SIG-M5 (cell line): ENCODE measurements at places on chromosomes 2 and 18.

- no peak for DNase-seq
Observed at GRCh38 chr2:108428286-108429009, 20.6 kb upstream of the GCC2 start.

DNA sequence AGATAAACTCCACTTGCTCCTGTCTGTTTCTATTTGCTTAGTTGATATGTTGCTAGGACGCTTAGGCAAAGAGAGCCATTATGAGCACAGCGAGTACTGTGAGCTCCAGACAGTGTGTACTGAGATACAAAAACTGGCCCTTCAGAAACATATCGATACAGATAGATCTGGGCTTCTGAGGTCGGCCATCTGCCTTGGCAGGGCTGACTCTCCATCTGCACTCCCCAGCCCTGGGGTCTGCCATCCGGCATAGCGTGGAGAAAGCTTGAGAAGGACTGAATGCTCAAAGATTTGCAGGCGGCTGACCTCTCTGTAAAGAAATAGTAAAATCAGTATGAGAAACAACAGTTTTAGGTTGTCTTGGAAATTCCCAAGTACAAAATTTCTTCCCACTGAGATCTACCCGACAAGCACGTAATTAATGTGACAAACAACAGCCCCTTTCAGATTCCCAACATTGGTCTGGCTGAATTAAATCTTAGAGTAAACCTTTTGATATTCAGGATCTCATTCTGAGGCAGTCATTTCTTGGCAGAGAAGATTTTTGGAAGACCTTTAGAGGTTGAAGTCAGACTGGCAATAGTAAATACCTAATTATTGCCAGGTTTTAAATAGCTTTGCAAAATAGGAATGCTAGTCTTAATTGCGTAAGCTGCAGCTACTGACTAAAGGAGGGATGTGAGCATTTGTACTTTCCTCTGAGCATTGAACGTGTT lies 127.4 kb downstream of the CHST9 start:
- no peak for DNase-seq

DNA sequence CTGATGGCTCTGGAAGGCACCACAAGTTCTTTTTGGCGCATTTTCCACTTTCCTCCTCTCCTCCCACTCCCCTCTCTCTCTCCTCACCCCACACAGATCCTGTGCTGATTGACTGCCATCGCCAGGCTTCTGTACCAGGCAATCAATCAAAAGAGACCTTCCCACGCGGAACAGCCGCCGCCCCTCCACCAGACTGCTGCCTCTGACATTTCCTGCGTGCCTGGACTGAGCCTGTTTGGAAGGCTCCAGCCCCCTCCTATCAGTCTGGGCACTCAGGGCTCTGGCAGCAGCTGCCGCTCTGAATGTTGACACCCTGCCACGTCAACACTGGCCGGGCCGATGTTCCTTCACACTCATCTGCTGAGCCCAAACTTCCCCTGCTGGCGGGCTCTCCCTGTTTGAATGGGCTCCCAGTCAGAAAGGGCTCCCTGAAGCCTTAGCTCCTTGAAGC lies 467.7 kb downstream of the EPHA4 start:
- DNase-seq = no peak

DNA sequence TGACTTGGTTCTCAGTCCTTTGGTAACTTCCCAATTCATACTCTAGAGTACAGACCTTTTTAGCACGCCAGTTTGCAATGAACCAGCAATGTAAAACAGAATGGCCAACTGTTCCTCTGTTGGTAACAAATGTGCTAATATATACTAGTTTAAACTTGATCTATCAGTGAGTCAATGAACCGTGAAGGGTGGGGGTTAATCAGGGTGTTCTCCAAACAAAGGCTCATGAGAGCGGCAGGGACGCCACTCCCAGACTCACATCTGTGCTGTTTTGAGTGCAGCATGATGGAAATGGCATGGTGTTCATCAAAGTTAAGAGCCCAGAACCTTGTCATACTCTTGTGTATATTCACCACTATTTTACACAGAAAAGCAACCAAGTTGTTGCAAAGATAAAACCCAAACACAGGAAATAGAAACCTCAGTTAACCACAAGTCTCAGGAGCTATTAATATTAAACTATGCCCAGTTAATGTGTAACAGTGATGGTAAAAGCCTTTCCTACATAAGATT lies 70.3 kb downstream of the CERKL start:
- no peak for DNase-seq

DNA sequence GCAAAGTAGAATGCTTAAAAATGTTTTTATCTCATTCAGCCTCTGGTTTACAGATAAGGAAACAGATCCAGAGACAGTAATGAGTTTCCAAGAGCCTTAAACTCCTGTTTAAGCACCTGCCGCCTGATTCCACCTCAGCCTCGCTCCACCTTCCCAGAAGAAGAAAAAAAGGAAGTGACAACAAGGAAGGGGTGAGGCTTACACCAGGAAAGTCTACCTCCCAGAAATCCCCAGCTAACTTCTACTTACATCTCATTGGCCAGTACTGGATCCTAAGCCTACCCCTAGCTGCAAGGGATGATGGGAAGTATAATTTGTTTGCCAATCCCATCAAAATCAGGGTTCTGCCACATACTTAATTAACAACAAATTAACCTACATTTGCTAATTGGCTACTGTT lies 15.3 kb upstream of the ARID5A start:
- no peak for DNase-seq

- DNase-seq = no peak
Observed at GRCh38 chr2:211468877-211469663, 912.7 kb downstream of the CPS1 start.

DNA sequence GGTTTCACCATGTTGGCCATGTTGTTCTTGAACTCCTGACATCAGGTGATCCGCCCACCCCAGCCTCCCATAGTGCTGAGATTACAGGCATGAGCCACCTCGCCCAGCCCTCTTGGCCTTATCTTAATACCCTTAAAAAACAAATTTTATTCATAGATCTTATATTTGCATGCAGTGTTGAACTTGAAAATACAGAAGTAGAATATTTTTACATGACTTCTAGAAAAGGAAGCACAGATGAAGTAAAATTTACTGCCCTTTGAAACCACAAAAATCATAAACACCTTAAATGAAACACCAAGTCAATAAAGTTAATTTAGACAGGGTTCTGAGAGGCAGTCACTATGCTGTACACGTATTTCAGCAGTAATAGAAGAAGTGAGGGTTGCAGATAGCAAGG lies 145.7 kb downstream of the CERS6 start:
- no peak for DNase-seq

GRCh38 chr18:54479365-54479764 lies 111.7 kb upstream of the DYNAP start:
- DNase-seq = no peak

GRCh38 chr2:168928113-168928831 lies 27.2 kb downstream of the G6PC2 start:
- DNase-seq = no peak

DNA sequence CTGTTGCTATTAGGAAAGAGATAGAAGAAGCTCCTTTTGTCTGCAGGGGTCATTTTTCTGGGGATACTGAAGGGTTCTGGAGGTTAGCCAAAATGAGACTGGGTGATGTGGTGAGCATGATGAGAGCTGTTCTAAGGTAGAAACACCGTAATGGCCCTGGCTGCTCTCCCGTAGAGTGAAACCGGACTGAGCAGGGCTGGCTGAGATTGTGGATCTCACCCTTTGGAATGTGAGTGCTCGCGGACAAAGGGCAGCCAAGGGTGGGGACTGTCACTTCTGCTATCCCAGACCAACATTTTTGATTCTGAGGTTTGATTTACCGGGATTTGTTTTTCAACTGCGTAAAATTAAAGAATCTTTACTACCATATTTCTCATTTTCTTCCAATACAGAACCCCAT lies 36.2 kb downstream of the TNFRSF11A start:
- DNase-seq = no peak

- no peak for DNase-seq
Observed at GRCh38 chr18:47779381-47779780, 151.1 kb downstream of the SMAD2 start.

DNA sequence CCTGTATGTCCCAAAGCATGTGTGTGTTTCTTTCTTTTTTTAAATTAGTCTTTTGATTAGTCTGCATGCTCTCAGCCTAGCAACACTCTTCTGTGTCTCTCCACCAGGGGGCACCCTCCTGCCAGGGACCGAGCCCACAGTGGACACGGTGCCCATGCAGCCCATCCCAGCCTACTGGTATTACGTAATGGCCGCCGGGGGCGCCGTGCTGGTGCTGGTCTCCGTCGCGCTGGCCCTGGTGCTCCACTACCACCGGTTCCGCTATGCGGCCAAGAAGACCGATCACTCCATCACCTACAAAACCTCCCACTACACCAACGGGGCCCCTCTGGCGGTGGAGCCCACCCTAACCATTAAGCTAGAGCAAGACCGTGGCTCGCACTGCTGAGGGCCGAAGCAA lies 93.8 kb downstream of the NRP2 start:
- no peak for DNase-seq

DNA sequence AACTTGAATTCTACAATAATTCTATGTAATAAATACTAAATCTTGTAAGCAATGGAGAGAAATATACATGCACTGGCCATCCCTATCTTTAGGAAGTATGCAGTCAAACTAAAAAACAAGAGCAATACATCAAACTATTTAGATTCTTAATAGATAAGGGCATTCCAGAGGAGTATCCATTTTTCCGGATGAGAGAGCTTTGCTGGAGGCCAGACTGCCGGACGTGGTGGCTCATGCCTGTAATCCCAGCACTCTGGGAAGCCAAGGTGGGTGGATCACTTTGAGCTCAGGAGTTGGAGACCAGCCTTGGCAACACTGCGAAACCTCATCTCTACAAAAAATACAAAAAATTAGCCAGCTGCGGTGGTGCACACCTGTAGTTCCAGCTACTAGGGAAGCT lies 60.8 kb downstream of the KIF5C start:
- no peak for DNase-seq

- no peak for DNase-seq
Observed at GRCh38 chr2:166125557-166125956, 2.3 kb downstream of the SCN1A start.

- DNase-seq = no peak
Observed at GRCh38 chr2:7724336-7724735, 807.1 kb downstream of the RNF144A start.

DNA sequence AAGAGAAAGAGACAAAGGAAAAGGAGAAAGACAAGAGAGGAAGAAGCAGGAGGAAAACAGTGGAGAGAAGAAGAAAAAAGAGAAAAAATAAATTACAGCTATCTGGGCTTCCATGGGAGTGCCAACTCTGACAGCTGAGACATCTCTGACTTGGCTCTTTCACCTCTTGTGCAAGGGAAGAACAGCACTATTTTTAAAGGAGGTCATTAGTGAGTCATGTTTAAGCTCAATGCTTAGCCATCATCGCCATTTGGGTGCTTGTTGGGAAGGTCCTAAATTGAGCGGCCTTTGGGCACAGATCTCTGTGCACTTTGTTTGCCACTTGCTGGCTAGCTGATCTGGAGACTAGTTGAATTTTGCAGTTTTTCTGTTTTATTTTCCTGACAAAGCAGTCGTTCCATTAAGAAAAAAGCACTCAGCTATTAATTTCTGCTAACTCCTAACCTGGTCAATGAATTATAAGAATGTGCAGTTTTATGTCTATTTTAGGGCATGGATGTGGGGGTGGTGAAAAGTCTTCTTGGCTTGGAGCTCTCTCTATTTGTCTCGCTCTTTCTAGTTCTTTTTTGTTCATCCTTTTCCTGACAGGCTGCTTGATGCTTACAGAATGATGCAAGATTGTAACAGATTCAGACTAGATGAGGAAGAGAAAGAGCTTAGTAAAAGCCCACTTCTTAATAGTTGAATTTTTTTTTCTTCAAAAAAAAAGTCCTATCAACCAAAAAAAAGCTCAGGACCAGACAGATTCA lies 231.5 kb downstream of the SLC8A1 start:
- peak; percentile 14 for DNase-seq

DNA sequence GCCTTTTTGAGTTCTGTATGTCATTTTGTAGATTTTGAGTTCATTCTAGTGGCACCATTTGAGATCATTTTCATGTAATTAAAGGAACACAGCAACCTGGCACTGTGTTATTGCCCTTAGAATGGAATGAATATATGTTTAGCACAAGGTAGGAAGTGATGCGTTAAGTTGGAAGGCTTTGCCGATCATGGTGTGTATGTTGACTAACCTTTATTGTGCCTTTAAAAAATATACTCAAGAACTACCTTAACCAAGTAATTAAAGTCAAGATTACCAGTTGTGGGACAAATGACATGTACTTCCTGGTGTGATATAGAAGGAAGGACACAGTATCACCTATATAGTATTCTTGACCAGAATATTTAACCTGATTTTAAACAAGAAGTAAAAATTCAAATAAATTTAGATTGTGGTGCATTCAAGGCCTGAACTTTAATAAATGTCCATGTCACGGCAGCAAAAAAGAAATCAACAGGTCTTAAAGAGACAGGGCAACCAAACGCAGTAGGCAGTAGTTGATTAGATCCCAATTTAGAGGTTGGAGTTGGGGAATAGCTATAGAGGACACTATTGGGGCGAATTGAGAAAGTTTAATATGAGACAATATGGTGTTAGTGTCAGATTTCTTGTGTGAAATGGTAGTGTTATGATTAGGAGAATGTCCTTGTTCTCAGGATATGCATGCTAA lies 68.6 kb downstream of the MSH2 start:
- DNase-seq = no peak

- no peak for DNase-seq
Observed at GRCh38 chr2:72731116-72731515, 94.7 kb downstream of the EXOC6B start.

GRCh38 chr2:190420801-190421200 lies 12.6 kb downstream of the MFSD6 start:
- no peak for DNase-seq

DNA sequence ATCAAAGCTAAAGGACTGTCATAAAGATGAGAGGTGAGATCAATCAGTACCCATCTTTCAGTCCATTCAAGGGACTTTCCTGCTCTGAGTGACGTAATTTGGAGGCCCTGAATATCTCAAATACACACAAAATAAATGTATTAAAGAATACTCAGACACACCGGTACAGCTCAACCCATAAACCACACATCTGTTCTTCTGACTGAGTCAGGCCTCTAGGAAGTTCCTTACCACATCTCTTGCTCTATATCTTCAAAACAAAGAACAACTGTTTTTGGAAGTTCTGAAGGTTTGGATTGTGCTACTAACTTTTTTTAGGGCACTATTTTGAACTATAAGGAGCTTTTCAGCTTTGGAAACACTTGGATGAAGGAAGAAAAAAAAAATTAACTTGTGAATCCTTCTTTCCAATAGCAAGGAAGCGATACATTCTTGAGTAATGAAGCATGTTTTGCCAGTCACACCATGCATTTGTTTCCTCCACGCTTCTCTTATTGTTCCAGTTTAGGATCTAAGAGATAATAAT lies 866.5 kb upstream of the VRK2 start:
- DNase-seq = no peak
